AML-193 (cell line): ENCODE measurements at places on chromosomes 11 and 22.

GRCh38 chr22:48734359-48734758, 1093.3 kb downstream of the BRD1 start:
- DNase-seq: no peak

DNA sequence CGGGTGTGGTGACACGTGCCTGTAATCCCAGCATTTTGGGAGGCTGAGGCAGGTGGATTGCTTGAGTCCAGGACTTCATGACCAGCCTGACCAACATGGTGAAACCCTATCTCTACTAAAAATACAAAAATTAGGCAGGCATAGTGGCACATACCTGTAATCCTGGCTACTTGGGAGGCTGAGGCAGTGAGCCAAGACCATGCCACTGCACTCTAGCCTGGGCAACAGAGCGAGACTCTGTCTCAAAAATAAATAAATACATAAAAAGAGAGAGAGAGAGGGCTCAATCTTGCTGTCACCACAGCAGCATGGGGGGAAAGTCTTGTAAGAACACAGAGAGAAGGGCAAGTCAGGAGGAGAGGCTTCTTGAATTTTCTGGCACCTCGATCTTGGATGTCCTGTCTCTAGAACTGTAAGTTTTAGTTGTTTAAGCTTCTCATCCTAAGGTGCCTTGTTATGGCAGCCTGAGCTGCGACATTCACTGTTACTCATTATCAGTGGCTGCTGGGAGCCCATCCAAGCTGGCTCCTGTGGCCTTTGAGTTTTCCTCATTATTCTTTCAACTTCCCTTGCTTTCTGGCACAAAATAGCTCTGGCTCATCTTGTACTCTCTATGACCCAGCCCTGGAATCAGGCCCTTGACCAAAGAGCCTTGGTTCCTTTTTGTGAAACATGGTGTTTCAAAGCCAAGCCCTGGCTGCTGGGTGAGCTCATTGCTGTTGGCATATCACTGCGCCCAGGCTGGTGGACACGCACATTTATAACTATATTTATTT, 8.0 kb upstream of the PSMC3 start:
- DNase-seq: no peak

DNA sequence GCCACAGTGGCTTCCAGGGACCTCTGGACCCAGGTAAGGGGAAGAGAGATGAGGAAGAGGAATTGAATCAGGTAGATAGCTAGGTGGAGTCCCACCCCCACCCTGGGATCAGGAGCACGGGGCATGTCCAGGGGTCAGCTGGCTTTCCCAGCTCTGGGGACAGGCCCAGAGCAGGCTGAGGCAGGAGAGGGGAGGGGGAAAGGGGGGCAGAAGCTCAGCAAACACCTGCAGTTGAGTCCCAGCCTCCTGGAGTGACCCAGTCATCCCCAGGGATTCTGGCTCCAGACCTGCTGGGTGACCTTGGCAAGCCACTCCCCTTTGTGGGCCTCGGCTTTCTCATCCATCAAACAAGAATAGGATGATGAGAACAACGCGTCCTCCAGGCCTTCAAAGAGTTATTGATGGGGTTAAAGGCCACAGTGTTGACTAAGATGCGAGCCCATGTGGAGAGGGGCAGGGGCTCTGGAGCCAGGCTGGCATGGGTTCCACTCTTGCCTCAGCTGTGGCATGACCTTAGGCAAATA, 16.0 kb downstream of the STARD10 start:
- DNase-seq: no peak

DNA sequence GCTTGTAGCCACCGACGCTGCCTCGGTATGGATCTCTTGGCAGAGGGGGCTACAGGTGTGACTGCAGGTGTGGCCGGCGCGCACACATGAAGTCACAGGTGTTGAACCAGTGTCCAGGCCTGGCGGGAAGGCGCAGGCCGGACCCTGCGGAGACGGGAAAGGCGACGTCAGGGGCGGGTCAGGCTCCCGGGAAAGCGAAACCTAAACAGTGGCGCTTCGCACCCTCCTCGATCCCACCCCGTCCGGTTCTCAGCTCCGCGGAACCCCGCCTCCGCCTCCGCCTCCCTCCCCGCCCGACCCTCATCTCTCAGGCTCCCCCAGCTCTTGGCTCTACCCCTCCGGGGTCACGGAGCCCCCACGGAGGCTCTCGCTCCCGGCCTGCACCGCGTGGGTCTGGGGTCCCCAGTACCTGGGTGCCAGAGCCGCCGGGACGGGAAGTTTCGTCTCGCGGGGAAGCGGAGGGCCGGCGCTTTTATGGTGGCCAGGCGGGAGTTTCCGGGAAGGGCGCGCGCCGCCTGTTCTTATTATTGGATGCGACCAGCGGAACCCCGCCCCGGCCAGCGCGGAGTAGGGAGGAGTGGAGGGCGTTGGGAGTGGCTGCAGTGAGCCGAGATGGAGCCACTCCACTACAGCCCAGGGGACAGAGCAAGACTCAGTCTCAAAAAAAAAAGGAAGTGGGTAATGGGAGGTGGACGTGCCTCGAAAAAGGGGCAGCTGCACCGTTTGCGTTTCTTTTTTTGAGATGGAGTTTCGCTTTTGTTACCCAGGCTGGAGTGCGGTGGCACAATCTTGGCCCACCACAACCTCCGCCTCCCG, at the start of gene IRF7:
Gene IRF7, minus strand, starts transcription at position 447 of the 816 bp plus-strand sequence. CDS start 586 bp downstream, outside the sequence.
- DNase-seq: peak; percentile 87

DNA sequence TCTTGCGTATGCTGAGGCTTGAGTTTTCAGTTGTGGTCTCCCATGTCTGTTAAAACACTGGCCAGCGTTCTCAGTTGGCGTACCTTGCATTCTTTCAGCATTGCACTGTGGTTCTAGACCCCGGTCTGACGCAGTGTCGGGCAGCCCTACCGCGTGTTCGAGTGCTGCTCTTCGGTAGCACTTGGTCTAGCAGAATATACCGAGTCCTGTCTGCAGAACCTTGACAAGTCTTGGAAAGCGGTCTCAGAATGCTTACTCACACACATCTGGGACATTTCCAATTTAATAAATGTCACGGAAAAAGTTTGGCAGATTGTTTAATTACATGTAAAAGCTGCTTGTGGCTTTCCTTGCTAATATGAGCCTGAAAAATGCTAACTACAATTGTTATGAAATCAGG, 32.6 kb downstream of the PPFIA1 start:
- no peak for DNase-seq

DNA sequence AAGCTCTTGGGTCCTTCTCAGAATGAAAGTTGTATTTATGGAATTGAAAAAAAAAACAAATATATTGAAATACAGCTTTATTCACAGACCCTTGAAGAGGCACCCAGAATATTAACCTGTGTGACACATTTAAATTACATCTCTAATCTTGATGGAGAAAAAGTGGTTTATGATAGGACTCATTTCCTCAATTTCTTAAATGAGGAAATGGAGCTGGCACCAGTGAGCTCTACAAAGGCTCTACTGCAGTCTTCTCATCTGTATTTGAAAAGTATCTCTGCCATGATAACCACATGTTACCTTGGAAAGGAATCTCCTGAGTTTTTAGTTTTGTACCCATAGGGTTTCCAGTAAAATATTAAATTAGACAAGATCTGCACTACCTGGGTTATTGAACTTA, 186.5 kb downstream of the HIPK3 start:
- no peak for DNase-seq

GRCh38 chr22:17130199-17130598, 9.0 kb upstream of the TMEM121B start:
- no peak for DNase-seq

DNA sequence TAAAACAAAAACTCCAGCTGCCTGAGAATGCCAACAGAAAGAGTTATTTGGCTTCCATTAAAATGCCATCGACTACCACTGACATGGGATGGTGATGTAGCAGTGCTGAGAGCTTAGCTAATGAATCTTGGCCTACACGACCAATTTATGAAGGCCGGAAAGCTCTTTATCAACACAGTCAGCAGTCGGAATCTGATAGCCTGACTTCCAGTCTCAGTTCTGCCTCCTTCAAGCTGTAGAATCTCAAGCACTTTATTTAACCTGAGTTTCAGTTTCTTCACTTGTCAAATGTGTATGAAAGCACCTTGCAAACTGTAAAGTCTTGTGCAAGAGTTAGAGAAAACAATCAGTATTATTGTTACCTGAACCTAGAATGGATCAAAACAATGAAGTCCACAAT, 335.7 kb upstream of the NARS2 start:
- no peak for DNase-seq

DNA sequence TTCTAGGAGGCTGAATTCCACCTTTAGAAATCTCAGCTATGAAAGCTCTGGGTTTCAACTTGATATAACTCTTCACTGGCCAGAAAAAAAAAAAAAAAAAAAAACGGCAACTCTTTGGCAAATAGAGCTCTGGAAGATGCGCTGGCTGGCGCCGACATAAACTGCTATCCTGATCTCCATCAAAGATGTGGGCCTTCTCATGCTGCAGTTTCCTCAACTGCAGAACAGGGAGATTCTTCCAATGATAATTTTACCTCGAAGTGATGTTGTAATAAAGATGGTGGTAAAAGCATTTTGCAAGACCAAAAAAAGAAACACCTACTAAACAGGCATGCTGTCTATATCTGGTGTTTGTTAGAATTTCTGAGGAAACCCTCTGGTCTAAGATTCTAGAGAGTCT, 20.3 kb downstream of the FLI1 start:
- DNase-seq: no peak

GRCh38 chr22:44298406-44299091, 14.2 kb downstream of the SHISAL1 start:
- no peak for DNase-seq

DNA sequence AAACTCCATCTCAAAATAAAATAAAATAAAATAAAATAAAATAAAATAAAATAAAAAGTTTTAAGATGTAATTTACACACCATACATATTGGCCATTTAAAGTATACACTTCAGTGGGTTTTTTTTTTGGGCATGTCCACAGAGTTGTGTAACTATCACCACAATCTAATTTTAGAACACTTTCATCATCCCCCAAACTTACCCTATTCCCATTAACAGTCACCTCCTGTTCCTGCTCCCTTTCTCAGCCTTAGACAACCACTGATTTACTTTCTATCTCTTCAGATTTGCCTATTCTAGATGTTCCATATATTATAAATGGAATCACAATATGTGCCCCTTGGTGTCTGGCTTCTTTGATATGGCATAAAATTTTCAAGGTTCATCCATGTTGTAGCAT, 4.6 kb upstream of the ACER3 start:
- DNase-seq: peak; percentile 42

DNA sequence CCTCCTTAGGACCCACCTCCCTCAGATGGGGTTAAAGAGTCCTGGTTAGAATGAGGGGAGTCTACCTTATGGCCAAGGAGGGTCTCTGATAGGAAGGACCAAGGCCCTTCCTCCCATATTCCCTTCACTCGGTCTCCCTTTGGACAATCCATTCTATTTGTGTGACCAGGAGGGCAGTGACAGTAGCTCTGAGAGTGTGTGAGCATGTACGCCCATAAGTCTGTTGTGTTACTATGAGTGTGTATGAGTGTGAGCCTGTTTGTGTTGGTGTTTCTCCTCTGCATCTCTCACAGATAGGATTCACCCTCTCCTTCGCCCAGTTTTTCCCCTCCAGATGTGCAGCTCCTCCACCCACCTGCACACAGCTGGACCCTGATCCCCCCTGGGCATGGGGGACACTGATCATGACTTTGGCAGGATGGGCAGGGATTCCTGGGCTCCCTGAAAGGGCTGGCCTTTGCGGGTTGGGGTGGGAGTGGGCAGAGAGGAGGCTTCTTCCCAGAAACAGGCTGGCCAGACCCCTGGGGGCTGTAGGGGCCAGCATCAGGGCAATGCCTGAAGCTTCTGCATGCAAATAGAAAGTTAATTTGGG, 14.5 kb downstream of the PHLDB1 start:
- no peak for DNase-seq

DNA sequence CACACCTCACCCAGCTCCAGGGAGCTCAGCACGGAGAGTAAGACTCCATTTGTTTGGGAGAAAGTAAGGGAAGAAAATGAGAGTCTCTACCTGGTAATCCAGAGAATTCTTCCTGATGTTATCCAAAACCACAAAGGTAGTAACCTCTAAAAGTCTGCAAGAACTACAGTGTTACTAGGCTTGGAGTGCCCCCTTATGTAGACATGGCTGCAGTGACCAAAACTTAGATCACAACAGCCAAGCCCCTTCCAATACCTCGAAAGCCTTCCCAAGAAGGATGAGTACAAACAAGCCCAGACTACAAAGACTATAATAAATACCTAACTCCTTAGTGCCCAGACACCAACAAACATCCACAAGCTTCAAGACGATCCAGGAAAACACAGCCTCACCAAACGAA, 4.9 kb downstream of the UBE2L6 start:
- DNase-seq: no peak

- DNase-seq: no peak
These were observed 2.3 kb upstream of the SMPD1 start for GRCh38 chr11:6387811-6388599.

- DNase-seq: no peak
These were observed 359.5 kb upstream of the C11orf87 start for GRCh38 chr11:109062445-109062844.

DNA sequence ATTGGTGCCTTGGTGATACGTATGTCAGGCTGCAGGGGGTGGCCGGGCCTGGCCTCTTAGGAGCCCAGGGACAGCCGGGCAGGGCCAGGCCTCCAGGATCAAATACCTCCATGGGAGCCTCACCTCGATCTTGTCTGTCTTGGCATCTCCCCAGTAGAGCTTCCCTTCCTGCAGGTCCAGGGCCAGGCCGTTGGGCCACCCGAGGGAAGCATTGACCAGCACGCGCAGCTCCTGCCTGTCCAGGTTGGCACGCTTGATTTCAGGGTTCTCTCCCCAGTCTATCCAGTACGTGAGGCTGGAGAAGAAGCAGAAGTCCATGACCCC, 137.7 kb downstream of the CRYBB2 start:
- DNase-seq: no peak

- DNase-seq: no peak
These were observed 30.9 kb upstream of the OR56A1 start for GRCh38 chr11:6061475-6061874.

GRCh38 chr11:44695169-44695833, 31.5 kb upstream of the TSPAN18 start:
- no peak for DNase-seq

- no peak for DNase-seq
These were observed 15.8 kb upstream of the SLCO2B1 start for GRCh38 chr11:75135021-75135650.

DNA sequence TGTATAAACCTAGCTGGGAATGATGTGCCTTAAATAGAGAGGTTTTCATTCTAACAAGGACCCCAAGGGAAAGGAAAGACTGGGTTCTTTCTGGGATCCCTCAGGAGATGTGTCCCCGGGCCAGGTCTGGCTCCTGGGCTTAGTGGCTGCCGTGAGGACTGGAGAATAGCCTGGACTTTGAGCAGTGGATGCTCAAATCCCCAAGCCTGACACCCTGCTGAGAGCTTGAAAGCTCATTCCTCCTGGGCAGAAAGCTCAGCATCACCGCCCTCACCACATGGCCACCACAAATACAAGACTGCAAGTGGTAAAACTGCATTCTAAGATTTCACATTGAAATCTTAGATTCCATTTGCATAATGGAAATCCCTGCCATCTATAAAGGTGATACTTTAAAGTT, 79.4 kb upstream of the NARS2 start:
- no peak for DNase-seq
